ENCODE measurements at places on chromosomes 13 and 19.

GRCh38 chr13:100040196-100040595 lies 48.7 kb upstream of the PCCA start:
- DNase-seq, result no peak

GRCh38 chr19:9793071-9793591 lies 24.6 kb upstream of the ZNF846 start:
- DNase-seq, result no peak

DNA sequence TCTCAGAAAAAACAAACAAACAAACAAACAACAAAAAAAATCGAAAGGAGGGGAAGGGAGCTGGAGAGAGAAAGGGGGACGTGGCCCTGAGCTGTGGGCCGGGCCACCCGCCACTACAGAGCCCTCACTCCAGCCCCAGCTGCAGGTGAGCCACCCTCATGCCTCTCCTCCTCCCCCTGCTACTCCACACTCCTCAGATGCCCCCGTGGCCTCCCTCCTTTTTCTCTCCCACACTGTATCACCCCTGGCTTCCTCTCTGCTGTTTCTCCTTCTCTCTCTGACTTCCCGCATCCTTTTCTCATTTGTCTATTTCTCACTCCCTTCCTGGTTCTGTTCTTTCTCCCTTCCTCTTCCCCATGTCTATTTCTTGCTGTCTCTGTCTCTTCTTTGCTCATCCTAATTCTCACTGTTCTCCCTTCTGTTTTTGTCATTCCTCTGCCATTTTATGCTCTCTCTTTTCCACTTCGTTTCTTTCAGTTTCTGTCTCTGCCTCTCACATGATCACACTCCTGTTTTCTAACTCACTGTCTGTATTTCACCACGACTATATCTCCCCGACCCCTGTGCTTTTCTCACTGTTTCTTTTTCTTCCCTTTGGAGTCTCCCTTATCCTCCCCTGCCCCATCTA lies 2.7 kb downstream of the KLK2 start:
- no peak for DNase-seq

DNA sequence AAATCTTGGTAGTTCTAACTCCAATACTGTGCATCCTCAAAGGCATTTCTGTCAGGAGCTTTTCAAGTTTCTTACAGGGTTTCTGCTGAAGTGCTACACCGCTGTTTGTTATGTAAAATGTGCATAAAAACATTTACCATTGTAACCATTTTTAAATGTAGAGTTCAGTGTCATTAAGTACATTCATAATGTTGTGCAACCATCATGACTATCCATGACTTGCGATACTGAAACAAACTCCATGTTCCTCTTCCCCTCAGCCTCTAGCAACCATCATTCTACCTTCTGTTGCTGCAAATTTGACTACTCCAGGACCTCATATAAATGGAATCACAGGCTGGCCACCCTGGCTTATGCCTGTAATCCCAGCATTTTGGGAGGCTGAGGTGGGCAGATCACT lies 14.4 kb upstream of the SLC25A42 start:
- no peak for DNase-seq

GRCh38 chr19:15780610-15781418 lies 6.6 kb upstream of the OR10H5 start:
- DNase-seq, result no peak

- DNase-seq, result no peak
These were observed 270.4 kb downstream of the TEX29 start for GRCh38 chr13:111590796-111591195.

- DNase-seq, result no peak
These were observed 16.1 kb downstream of the CKM start for GRCh38 chr19:45306518-45307027.

- no peak for DNase-seq
These were observed 53.4 kb upstream of the AKAP11 start for GRCh38 chr13:42218576-42218975.

DNA sequence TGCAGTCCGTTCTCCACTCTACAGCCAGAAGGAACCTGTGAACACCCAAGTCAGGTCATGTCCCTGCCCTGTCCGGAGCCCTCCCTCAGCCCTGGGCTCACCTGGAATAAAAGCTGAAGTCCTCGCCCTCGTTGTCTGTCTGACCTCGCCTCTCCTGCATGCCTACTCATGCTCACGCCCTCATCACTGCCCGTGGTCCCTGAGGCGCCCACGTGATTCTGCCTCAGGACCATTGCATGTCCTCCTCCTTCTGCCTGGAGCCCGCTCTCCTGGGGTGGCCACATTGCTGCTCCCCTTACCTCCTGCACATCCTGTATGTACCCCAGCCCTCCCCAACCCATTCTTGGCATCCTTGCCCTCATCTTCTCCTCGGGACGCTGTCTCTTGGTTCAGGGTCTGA lies 42.2 kb downstream of the BICRA start:
- DNase-seq, result no peak

DNA sequence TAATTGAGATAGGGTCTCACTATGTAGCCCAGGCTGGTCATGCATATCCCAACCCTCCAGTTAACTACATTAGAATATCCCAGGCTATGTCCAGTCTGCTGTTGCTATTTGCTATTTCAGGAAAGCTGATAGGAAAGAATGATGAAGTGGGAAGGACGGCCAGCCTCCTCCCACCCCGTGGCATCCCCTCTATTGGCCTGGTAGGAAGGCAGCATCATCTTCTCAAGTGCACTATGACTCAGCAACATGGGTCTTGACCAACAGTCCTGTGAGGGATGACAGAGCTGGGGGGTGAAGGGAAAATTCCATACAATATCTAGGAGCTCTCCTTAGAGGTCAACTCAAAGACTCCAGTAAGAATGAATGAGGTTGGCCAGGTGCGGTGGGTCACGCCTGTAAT lies 48.0 kb upstream of the ABCC4 start:
- no peak for DNase-seq

Data from RCC 7860 (cell line).